ENCODE measurements at places on chromosomes 7 and 10. TPM values are rescaled to one million over a fixed set of nuclear protein-coding genes. Genes with fewer than 3 reads are reported as not detected.

The C1QL3 gene
- not detected for total RNA-seq

The ICA1 gene
- total RNA-seq: not detected

The UPP1 gene
- total RNA-seq: 12.5 TPM

The SYT15 gene
- total RNA-seq: 1.2 TPM

Measured in GM23248 (cell line).